ENCODE measurements at places on chromosomes 3 and 15.
A peak's percentile ranks its signal among the peaks of the same experiment; 100 is the strongest.

DNA sequence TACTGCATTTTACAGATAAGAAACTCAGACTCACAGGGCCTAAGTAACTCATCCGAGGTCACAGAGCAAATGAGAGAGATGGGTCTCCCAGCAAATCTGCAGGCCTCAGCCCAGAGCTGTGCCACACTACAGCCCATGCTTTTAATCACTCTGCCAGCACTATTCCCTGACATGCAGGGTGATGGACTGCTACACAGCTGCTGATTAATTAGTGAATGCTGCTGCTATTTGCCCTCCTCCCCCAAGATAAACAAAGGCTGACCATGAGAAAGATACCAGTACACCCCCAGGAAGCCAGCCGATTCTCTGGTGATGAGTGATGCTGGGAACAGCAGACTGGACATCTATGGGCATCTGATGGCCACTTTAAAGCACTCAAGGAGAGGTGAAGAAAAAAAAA lies 39.3 kb downstream of the RFTN1 start:
- no peak for DNase-seq

DNA sequence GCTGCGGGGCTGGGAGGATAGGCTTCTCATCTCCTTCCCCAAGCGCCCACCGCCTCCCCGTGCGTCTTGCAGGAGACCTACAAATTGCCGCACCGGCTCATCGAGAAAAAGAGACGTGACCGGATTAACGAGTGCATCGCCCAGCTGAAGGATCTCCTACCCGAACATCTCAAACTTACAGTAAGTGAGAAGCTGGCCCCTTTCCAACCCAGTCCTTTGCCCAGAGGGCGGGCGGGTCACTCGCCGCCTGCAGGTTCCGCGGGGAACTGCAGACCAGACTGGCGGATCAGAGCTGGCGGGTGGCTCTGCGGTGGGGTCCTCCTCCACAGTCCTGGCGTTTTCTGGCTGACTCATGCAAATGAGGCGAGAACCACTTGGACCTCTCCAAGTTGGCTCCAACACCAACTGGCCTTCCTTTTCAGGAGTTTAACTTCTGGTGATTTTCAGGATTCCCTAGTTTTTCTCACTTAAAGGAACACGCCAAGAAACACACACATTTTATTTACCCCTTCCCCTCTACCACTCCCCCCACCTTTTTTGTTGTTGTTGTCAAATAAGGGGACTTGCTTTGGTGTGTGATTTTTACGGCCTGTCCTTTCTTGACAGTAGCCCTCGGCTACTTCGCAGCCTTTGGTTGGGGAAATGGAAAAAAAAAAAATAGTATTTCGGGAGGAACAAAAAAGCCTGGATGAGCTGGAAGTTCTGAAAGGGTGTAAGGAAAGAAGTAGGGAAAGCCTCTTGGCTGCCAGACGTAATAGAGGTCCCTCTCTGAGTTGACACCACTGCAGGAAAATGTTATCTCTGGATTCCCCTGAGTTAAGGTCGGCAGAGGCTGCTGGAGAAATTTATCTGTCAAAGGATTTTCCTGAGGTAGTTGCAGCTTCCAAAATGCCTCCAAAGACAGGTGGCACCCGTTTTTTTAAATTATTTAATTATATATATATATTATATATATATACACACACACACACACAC lies 1.3 kb downstream of the BHLHE40 start:
- peak; percentile 94 for DNase-seq

- DNase-seq: no peak
Measured at GRCh38 chr3:188698436-188698835, 473.3 kb upstream of the TPRG1 start.

- DNase-seq: no peak
Measured at GRCh38 chr3:71307991-71308697, 275.4 kb downstream of the FOXP1 start.

DNA sequence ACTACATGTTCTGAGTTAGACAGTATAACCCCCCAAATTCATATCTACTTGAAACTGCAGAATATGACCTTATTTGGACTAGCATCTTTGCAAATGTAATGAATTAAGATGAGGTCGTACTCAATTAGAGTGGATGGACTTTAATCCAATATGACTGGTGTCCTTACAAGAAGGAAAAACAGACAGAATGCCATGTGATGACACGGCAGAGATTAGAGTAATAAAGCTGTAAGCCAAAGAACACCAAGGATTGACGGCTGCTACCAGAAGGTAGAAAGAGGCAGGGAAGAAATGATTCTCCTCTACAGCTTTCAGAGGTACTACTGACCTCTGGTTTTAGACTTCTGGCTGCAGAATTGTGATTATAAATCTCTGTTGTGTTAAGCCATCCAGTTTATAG lies 30.3 kb downstream of the GALK2 start:
- DNase-seq: no peak

DNA sequence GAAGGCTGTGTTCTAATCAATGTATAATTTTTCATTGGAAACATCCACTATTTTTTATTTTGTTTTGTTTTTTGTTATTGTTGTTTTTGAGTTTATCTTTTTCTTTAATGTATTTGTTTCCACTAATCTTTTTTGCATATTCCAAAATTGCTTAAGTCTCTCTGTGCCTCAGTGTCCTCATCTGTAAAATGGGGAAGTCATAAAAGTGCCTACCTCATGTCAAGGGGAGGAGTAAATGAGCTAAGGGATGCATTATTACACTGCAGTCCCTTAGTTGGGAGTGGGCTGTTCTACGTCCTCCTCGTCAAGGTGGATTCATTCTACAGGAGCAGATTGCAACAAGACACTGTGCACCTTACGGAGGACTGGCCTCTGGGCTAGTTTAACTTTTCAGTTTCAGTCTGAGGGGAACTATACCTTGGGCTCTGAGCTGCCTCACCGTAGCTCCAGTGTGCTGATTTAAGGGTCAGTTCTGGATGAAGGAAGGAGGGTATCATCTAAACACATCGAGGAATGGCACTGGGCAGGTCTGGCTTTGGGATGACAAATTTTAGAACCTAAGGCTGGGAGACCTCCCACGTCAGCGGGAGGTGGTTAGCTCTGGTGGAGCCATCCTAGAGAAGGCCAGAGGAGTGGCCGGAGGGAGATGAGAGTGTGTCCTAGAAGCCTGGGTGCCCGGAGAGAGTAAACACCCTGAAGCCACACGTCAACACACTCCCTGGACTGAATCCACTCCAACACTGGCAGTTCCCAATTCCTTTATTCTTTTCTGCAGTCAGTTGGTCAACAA lies 5.1 kb upstream of the SRP14 start:
- DNase-seq: no peak

DNA sequence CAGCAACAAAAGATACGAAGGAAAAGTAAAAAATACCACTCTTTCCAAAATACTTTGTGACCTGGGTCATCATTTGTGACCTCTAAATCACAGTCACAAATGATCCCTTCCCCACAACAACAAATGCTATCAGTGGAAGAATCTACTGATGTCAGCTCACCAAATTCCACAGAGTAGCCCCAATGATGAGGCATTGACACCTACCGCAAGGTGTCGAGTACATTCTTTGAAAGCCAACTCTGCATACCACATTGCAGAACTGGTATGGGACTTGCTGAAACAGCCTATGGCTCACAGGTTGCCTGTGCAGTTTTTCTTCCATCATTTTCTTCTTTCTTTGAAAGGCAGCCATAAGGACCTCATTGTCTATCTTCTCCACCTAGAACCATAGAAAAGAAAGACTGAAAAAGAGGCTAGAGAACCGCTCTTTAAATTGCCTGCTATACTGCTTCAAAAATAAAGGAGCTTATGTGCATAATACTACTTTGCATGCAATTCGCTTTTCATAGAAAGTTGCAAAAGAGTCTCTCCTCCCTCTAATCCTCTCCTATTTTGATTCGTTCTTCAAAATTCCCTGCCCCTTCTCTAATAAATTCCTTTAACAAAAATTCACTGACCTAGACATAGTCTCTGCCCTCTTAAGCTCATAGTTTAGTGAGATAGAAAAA lies 21.4 kb upstream of the KPNA1 start:
- no peak for DNase-seq

GRCh38 chr3:114789803-114790202 lies 357.3 kb downstream of the ZBTB20 start:
- no peak for DNase-seq

GRCh38 chr3:172658344-172659245 lies 52.3 kb downstream of the NCEH1 start:
- no peak for DNase-seq

GRCh38 chr15:90561344-90562244 lies 31.9 kb downstream of the CRTC3 start:
- DNase-seq: no peak

DNA sequence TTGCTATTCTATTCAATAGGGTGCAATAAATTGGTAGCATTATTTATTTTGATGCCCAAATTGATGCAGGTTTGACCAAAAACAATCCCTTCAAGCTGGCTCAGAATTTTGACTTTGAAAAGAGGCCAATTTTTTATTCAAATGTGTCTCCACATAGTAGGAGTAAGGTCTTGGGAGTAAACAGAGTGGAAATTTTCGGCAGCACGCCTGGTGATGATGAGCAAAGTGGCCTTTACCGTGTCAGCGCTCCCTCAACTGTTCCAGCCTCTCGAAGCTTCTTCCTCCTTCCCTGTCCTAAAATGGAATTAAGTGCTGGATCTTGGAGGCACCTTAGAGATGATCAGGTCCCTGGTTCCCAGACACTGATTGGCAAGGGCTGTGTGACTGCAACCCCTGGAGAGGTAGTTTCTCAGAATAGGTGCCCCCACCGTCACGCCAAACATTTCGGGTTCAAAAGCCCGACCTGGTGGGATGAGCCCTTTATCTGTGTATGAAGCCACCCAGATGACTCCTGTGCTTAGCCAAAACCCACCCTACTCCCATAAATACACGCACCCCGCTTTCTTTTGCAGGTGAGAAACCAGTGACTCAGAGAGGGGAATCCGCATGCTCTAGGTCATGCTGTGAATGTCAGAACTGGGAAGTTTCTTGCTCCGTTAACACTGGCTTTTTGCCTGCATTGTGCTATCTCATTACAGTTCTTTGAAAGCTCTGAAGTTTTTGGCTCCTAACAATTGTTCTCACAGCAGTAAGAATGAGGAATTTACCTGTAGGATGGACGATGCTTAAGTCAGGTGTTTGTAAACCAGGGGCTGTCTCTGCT lies 89.1 kb downstream of the CRYGS start:
- DNase-seq: no peak

DNA sequence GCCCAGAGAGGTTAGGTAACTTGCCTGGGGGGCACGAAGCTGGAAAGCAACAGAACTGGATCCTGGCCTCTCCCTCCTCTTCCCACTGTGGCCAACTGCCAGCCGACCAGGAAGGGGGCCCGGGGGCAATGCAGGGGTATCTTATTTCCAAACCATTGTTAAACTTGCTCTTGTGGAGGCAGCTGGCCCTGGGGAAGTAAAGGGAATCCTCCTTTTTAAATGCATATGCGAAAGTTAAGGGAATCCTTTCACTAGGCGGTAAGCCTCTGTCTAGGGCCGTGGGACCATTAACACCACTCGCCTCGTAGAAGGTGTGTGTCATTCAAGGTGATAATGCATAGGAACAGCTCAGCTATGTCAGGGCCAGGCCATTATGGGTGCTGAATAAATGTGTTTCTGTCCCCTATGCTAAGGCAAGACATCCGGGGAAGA lies 68.6 kb downstream of the ST6GAL1 start:
- DNase-seq: no peak

GRCh38 chr15:83205725-83206324 lies 1.8 kb downstream of the HDGFL3 start:
- DNase-seq: no peak

GRCh38 chr3:2099779-2100191 lies 1.1 kb downstream of the CNTN4 start:
- DNase-seq: no peak

- DNase-seq: no peak
Measured at GRCh38 chr3:15819043-15819442, 21.3 kb upstream of the ANKRD28 start.
